ENCODE measurements at places on chromosomes 16 and 17. TPM values are rescaled to one million over a fixed set of nuclear protein-coding genes. Genes with fewer than 3 reads are reported as not detected.

- no peaks in the 10 kb centered on the region for H3K4me1 ChIP-seq
- H3K27ac ChIP-seq = no peak overlapping the region
- no peaks in the 10 kb centered on the region for H3K27me3 ChIP-seq
- no peaks in the 10 kb centered on the region for H3K36me3 ChIP-seq
- H3K4me3 ChIP-seq = no peak overlapping the region
These were observed 402.2 kb upstream of the SALL1 start for GRCh38 chr16:51553314-51553713.

GRCh38 chr17:38449364-38449763 is 21.1 kb downstream of the ARHGAP23 start:
- H3K36me3 ChIP-seq = no peaks in the 10 kb centered on the region
- no peak for DNase-seq
- H3K27me3 ChIP-seq = peaks cover 24% of the 10 kb centered on the region

DNA sequence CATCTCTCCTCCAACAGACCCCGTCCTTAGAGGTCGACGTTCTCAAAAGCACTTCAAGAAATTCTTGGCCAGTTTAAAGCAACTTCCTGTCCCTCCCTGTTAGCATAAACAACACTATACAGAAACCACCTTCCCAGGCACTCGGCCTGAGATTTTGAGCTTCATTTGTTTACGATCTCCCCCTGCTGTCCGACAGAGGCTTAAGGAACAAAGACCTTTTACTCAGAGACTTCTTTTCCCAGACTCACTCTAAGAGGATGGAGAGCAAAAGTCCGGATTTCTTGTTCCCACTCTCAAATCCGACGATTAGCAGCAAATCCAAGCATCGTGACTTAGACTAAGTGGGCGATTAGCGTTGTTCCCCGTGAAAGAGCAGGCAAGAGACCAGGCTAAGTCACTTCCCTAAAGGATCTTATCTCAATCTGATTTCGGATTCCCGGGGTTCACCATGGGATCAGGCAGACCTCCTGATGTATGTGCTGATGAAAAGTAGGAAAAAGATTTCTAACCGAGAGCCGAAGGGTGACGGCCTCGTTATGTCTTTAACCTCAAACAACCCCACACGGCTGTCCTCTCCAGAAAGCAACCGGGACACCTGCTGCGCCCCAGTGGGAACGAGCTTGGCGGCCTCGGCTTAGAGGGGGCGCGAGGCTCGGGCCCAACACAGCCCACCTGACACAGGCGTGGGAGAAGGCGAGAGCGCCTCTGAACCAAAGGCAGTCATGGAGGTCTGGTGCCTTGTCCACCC is 598 bp downstream of the INPP5K start:
- H3K27ac ChIP-seq = peak overlapping the region; percentile 85
- peak overlapping the region; percentile 89 for H3K4me3 ChIP-seq
- no peaks in the 10 kb centered on the region for H3K27me3 ChIP-seq

DNA sequence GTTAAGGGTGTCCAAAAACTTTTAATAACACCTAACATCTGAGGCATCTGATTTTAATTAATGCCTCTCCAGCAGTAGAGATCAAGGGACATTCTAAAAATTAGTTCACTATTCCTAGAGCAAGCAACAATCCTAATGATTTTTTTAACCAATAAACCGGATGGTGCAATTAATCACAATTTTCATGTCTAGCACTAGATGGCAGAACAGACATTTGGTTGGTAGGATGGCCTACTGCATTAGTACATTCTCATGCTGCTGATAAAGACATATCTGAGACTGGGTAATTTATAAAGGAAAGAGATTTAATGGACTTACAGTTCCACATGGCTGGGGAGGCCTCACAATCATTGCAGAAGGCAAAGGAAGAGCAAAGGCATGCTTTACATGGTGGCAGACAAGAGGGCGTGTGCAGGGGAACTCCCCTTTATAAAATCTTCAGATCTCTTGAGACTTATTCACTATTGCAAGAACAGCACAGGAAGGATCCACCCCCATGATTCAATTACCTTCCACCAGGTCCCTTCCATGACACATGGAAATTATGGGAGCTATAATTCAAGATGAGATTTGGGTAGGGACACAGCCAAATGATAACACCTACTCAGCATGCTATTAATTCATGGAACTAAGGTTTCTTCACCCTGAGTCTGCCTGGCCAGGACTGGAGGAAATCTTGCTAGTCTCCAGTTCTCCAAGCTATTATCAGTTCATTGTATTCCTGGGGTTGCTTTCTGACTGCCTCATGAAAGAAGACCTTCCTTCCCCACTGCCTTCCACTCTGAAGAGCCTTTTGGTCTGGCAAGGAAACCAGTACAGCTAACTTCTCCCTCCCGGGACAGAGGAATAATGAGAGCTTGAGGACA is 24.8 kb downstream of the HS3ST3A1 start:
- no peak overlapping the region for H3K4me3 ChIP-seq
- no peaks in the 10 kb centered on the region for H3K4me1 ChIP-seq
- no peak overlapping the region for H3K27ac ChIP-seq
- no peaks in the 10 kb centered on the region for H3K36me3 ChIP-seq
- DNase-seq = no peak
- peaks cover 2% of the 10 kb centered on the region for H3K27me3 ChIP-seq

- no peak overlapping the region for H3K4me3 ChIP-seq
- no peaks in the 10 kb centered on the region for H3K27me3 ChIP-seq
- H3K27ac ChIP-seq = no peak overlapping the region
- no peaks in the 10 kb centered on the region for H3K36me3 ChIP-seq
- peaks cover 2% of the 10 kb centered on the region for H3K4me1 ChIP-seq
- no peak for DNase-seq
These were observed 29.5 kb downstream of the FA2H start for GRCh38 chr16:74745109-74745615.

GRCh38 chr16:67486805-67487204 is 3.5 kb upstream of the AGRP start:
- H3K36me3 ChIP-seq = peaks cover 7% of the 10 kb centered on the region
- no peak overlapping the region for H3K27ac ChIP-seq
- H3K27me3 ChIP-seq = no peaks in the 10 kb centered on the region
- DNase-seq = no peak
- H3K4me1 ChIP-seq = peaks cover 10% of the 10 kb centered on the region

GRCh38 chr17:81476635-81477034 is 36.0 kb downstream of the ACTG1 start:
- peaks cover under 1% of the 10 kb centered on the region for H3K4me1 ChIP-seq
- no peak overlapping the region for H3K27ac ChIP-seq
- no peak overlapping the region for H3K4me3 ChIP-seq
- no peak for DNase-seq
- H3K27me3 ChIP-seq = peaks cover 21% of the 10 kb centered on the region
- no peaks in the 10 kb centered on the region for H3K36me3 ChIP-seq

DNA sequence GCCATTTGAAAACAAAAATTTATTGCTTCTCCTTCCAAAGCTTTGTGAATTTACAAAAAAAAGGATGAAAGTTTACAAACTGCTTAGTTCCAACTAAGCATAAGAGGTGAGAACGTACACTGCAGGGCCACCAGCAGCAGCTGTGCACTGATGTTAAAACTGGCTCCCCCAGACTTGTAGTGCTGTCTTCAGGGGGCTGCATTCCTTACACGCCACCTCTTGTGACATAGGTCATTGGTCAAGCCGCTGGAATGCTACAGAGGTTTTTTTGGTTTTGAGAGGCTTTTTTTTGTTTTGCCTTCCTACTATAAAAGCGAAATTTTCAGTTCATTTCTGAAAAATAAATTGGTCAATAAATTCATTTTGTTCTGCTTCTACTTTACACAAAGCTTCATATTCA is 6.9 kb downstream of the IFT20 start:
- no peak overlapping the region for H3K4me3 ChIP-seq
- peaks cover 1% of the 10 kb centered on the region for H3K36me3 ChIP-seq

DNA sequence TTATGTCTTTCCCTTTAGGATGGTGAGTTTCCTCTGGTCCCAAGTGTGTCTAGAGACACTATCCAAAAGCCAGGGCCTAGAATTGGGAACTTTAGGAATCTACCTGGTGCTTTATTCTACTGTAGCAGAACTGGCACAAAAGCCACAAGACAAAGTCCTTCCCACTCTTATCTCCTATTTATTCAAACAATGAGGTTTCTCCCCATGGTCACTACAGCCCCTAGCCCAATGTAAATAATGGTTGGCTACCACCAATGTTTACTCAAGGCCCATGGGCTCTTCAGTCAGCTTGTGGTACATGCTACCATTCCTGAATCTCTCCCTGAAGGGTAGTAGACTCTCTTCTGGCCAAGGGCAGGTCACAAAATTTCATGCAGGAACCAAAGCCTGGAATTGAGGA is 789.4 kb upstream of the KIF2B start:
- no peak overlapping the region for H3K4me3 ChIP-seq
- H3K36me3 ChIP-seq = no peaks in the 10 kb centered on the region
- peak overlapping the region; percentile 44 for H3K27ac ChIP-seq
- H3K27me3 ChIP-seq = no peaks in the 10 kb centered on the region
- no peak for DNase-seq

GRCh38 chr17:44826123-44826790 is 3.8 kb downstream of the GJC1 start:
- H3K4me1 ChIP-seq = peaks cover 6% of the 10 kb centered on the region
- DNase-seq = no peak
- H3K4me3 ChIP-seq = no peak overlapping the region
- no peaks in the 10 kb centered on the region for H3K36me3 ChIP-seq
- no peak overlapping the region for H3K27ac ChIP-seq

DNA sequence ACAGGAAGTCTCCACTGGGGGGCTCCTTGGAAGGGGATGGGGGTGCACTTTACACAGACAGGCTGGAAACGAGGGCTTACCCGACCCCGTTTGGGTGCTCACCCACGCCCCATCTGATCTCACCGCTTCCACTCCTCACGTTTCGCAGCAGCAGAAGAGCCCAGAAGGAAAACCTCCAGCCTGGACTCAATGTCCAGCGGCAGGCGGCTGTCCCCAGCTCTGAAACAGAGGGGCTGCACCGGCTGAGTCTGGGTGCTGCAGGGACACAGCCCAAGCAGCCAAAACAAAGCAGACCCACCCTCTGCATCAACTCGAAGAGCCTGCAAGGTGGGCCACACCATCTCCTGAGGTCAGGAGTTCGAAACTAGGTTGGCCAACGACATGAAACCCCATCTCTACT is 3.9 kb downstream of the MEAK7 start:
- no peak overlapping the region for H3K27ac ChIP-seq
- no peak for DNase-seq
- peaks cover 12% of the 10 kb centered on the region for H3K4me1 ChIP-seq
- peaks cover 38% of the 10 kb centered on the region for H3K36me3 ChIP-seq

GRCh38 chr17:44061446-44061845 is 5.0 kb downstream of the LSM12 start:
- no peaks in the 10 kb centered on the region for H3K27me3 ChIP-seq
- peak overlapping the region; percentile 10 for H3K27ac ChIP-seq
- H3K4me1 ChIP-seq = peaks cover 40% of the 10 kb centered on the region
- no peak for DNase-seq
- peaks cover 35% of the 10 kb centered on the region for H3K36me3 ChIP-seq

GRCh38 chr17:60548990-60549389 is 22.9 kb upstream of the APPBP2 start:
- no peaks in the 10 kb centered on the region for H3K36me3 ChIP-seq
- no peak overlapping the region for H3K4me3 ChIP-seq
- H3K4me1 ChIP-seq = no peaks in the 10 kb centered on the region
- H3K27me3 ChIP-seq = no peaks in the 10 kb centered on the region
- DNase-seq = no peak
- no peak overlapping the region for H3K27ac ChIP-seq

DNA sequence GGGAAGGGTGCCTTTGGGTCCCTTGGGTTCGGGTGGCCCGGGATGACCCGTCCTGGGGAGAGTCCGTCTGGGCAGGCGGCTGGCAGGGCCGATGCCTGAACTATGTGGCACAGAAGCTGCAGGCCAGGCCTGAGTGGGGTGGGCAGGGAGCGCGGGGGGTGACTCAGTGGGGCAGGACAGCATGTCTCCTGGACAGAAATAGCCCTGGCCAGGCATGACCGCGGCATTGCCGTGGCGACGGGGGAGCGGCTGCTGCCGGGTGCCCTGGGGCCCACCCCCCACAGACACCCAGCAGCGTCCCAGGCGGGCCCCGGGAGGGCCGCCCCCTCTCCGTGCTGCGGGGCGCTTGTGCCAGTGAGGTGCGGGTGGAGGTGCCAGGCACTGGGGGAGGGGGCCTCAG is 1.8 kb upstream of the C1QTNF8 start:
- H3K4me1 ChIP-seq = no peaks in the 10 kb centered on the region
- no peak overlapping the region for H3K4me3 ChIP-seq
- no peak overlapping the region for H3K27ac ChIP-seq
- H3K27me3 ChIP-seq = no peaks in the 10 kb centered on the region

- H3K4me1 ChIP-seq = no peaks in the 10 kb centered on the region
- H3K27me3 ChIP-seq = no peaks in the 10 kb centered on the region
- no peak for DNase-seq
- H3K36me3 ChIP-seq = no peaks in the 10 kb centered on the region
These were observed 727.4 kb upstream of the CA10 start for GRCh38 chr17:52885882-52886281.

DNA sequence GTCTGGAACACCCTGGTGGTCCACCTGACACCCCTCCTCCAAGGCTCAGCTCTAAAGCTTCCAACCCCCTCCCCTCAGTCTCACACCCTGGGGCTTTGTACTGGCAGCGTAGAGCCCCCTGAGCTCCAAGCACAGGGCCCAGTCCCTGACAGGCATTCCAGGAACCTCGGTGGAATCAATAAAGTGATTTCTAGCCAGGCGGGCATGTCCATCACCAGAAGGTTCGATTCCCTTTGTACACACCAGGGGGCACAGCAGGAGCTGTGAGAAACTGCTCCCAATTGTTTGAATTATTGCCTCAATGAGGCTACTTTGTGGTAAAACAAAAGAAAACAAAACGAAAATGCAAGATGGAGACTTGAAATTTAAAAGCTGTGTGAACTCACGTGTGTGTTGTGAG is 51.8 kb downstream of the SMPD3 start:
- no peak for DNase-seq
- H3K27ac ChIP-seq = peak overlapping the region; percentile 1
- H3K36me3 ChIP-seq = no peaks in the 10 kb centered on the region
- H3K4me1 ChIP-seq = peaks cover 16% of the 10 kb centered on the region

DNA sequence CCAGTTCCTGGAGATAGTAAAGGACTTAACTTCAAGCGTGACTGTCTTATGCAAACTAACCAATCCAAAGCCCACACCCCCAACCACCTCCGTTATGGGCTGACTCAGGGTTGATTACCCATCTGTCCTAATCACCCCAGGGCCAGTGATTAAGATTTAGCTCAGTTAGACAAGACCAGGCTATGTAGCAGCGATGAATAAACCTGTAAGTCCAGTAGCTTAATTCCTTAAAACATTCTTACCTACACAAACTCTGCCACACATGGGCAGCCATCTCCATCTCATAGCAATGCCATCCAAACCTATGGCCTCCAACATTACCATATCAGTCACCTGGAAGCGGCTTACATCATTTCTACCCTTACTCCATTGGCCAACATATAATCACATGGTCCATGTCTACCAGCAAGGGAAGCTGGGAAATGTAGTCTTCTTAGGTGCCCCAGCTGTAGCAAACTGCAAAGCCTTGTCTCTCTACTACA is 266.7 kb downstream of the SHISA9 start:
- H3K36me3 ChIP-seq = no peaks in the 10 kb centered on the region
- no peak overlapping the region for H3K4me3 ChIP-seq
- no peaks in the 10 kb centered on the region for H3K4me1 ChIP-seq
- H3K27me3 ChIP-seq = no peaks in the 10 kb centered on the region
- no peak overlapping the region for H3K27ac ChIP-seq
- DNase-seq = no peak

- no peak overlapping the region for H3K4me3 ChIP-seq
- H3K36me3 ChIP-seq = peaks cover 17% of the 10 kb centered on the region
- DNase-seq = no peak
- H3K27me3 ChIP-seq = no peaks in the 10 kb centered on the region
- peaks cover 74% of the 10 kb centered on the region for H3K4me1 ChIP-seq
- peak overlapping the region; percentile 35 for H3K27ac ChIP-seq
These were observed 152.9 kb downstream of the CLEC16A start for GRCh38 chr16:11097094-11097786.

The TMEM231 gene
- 2.8 TPM for total RNA-seq

The KRTAP9-4 gene
- not detected for total RNA-seq

The KIF18B gene
- total RNA-seq = 70.5 TPM

The KRT9 gene
- not detected for total RNA-seq

The PIK3R5 gene
- 81.4 TPM for total RNA-seq

The CYGB gene
- 0.37 TPM for total RNA-seq

The HYDIN gene
- not detected for total RNA-seq

The MILR1 gene
- total RNA-seq = 1.2 TPM

Measured in activated naive CD8-positive, alpha-beta T cell treated with anti-CD3 and anti-CD28 coated beads, Interleukin-2, amount 10 ng/mL, durations not matched to agents 7 days and 5 days (primary cell).